ENCODE measurements at places on chromosomes 12 and 14.

DNA sequence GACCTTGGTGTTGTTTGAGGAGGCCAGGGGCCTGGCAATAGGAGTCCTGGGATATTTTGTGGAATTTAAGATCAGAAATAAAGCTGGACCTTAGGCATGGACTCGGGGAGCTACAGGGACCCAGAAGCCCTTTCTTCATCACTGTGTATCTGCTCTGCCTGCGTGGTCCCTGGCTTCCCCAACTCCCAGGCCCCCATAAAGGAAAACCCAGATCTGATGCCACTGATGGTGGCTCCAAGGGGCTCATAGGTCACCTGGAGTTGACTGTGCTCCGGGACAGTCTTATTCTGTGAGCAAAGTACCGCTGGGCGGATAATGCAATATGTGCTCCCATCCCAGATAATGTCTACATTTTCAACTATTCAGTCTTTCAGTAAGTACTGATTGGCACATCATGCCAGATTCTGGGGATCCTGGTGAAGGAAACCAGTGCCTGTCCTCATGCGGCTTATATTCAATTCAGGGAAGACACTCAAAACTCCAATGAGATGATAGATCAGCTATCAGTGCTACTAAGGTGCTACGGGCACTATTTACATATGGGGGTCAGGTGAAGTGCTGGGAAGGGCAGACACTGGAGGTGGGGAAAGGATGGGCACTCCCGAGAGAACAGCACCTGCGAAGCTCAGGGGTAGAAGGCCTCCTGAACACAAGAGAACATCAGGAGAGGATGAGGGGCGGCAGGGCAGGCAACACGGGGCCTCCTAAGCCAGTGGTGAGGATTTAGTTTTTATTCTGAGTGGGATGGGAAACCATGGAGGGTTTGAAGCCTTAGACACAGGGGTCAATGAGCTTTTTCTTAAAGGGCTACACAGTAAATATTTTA lies 5.5 kb upstream of the SELPLG start:
- no peak for DNase-seq

- no peak for DNase-seq
Observed at GRCh38 chr12:89475203-89475990, 49.2 kb downstream of the GALNT4 start.

DNA sequence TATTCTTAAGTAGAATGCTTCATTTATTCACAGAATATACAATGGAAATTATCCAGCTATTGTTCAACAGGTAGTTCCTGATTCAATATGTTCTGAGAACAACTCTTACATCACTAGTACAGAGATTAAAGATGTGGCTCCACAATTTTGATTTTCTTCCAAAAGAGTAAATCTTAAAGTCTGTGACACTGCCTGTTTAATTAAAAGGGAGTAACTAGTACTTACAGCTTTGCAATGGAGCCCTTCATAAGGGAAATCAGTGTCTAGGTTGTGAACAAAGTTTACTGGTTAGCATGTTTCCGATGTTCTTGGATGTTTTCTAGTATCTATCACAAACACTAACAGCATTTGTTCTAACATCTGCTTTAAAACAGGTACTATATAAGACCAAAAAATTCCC lies 30.8 kb downstream of the MIA2 start:
- no peak for DNase-seq

DNA sequence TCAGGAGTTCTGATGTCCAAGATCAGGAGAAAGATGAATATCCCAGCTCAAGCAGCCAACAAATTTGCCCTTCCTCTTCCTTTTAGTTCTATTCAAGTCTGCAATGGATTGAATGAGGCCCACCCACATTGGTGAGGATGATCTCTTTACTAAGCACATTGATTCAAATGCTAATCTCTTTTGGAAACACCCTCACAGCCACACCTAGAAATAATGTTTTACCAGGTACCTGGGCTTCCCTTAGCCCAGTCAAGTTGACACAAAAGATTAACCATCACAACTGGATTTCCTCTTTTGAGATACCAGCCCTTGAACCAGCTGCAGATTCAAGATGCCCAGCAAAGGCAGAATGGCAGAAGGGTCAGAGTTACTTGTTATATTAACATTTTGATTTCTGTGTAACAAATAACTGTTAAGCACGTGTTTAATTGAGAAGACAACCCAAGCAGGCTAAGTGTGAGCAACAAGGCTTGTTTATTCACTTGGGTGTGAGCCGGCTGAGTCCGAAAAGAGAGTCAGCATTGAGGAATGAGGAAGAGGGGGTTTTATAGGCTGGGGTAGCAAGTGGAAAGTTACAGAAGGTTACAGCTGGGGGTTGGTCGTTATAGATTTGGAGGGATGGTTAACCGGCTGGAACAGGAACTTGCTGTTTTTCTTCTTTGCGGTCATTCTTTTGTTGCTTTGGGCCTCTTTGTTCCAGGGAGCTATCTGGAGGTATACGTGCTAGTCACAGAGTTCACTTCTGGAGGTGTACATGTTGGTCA lies 180.3 kb downstream of the EMP1 start:
- no peak for DNase-seq

DNA sequence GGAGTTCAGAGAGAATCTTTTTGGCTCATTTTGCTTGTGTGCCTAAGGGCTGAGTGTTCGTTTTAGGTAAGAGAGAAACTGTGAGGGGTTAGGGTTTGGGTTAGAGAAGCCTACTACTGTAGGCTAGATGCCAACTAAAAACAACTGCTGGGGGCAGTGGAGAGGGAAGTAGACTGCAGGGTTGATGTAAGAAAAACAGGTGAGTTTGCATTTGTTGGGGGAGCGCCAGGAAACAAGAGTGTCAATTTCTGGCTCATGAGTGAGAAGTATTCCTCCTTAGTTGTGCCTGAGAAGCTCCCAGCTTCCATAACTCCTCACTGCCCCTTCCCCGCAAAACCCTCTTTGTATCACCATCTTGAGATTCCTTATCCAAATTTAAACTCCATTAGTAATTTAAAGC lies 92.3 kb downstream of the DERA start:
- DNase-seq = no peak

GRCh38 chr14:71319666-71320065 lies 412.4 kb downstream of the PCNX1 start:
- DNase-seq = no peak

DNA sequence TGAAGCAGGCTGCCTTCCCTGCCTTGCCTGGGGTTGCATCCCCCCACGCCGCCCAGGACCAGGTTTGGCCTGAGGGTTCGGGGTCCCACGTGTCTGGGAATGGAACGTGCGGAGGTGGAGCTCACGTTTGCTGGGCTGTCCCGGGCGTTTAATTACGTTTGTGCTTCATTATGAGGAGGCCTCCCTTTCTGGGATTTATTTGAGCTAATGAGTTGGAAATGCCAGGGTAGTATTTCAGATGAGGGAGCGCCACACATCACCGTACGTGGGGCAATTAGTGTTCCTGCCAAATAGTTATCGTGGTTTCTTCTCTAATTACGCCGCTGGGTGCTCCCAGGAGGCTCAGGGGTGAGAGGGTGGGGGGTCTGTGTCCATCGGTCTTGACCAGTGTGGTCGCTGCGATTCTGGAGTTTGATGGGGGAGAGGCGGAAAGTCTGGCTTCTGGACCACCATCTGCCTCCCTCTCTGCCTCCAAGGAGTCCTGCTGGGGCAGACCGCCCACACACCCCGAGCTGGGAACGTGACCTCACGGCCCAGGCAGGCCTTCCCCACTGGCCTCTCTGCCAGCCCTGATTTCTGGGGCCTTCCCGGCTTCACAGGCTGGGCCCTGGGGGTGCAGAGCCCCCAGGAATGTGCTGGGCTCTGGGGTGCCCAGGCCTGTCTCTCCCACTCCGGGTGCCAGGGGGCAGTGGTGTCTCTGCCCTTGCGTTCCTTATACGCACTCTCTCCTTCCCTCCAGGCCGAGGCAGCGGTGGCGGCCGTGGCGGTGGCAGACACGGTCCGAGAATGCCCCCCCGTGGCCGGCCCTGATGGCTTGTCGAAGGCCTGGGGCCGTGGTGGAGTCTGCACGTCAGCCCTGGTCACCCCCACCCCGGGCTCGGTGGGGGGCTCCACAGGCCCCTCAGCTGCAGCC lies 18.9 kb downstream of the KIF26A start:
- DNase-seq = no peak

DNA sequence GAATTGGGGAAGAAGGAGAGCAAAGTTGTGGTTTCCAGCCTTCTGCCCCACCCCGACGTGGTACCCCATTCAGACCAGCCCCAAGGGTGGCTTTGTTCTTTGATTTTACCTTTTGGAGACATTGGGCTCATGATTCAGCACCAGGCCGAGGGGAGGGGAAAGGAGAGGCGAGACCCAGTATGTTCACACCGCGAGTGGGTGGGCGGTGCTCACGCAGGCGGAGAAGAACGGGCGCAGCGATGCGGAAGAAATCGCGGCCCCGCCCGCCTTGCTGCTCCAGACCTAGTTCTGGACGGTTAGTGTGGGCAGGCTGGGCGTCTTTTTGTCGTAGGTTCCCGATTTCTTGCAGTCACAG lies 963 bp downstream of the ATL1 start:
- peak; percentile 18 for DNase-seq

- DNase-seq = no peak
Observed at GRCh38 chr14:54343272-54344121, 53.3 kb upstream of the CDKN3 start.

DNA sequence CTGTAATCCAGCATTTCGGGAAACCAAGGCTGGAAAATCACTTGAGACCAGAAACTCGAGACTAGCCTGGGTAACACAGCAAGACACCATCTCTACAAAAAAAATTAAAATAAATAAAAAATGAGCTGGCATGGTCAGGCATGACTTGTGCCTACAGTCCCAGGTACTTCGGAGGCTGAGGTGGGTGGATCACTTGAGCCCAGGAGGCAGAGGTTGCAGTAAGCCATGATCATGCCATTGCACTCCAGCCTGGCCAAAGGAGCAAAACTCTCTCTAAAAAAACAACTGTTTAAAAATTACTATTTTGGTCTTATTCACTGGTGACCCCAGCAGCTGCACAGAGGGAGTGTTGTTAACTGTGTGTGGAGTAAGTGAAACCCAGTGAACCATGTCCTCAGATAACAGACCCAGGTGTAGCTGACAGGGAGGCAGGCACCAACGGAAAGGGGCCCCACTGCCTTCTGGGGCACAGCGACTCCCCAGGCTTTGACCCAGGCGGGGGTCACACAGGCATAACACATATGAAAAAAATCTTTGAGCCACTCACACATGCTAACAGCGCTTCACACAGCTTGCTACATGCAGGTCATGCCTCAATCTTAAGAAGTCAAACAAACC lies 12.1 kb downstream of the DDX54 start:
- no peak for DNase-seq

- DNase-seq = no peak
Observed at GRCh38 chr12:108341356-108341755, 2.2 kb upstream of the CMKLR1 start.

- DNase-seq = no peak
Observed at GRCh38 chr14:65206078-65206447, 103.7 kb upstream of the MAX start.

- no peak for DNase-seq
Observed at GRCh38 chr12:5524116-5524768, 92.3 kb downstream of the NTF3 start.

GRCh38 chr14:63155511-63156185 lies 48.6 kb upstream of the RHOJ start:
- no peak for DNase-seq

DNA sequence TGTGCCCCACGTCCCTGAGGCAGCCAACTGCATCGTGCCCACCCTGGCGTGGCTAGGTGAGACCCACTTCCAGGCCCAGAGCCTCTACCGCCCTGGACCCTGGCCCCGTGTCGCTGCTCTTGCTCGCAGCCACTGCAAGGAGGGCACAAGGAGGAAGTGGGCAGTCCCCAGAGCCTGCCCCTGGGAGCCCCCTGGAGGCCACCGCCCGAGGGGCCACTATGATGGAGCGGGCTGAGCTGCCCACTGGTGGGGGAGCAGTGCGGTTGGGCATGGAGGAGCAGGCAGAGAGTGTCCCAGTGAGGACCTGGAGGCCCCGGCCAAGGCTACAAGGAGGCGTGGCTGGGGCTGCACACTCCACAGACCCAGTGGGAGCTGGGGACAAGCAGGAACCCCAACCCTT lies 323.6 kb downstream of the PCNX1 start:
- no peak for DNase-seq

DNA sequence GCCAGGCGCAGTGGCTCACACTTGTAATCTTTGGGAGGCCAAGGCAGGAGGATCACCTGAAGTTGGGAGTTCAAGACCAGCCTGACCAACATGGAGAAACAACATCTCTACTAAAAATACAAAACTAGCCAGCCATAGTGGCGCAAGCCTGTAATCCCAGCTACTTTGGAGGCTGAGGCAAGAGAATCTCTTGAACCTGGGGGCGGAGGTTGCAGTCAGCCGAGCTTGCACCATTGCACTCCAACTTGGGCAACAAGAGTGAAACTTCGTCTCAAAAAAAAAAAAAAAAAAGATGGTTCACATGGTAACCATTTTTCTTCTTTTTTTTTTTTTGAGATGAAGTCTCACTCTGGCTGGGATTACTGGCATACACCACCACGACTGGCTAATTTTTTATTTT lies 35.3 kb downstream of the SLC2A14 start:
- no peak for DNase-seq

- DNase-seq = no peak
Observed at GRCh38 chr14:101362529-101363260, 198.6 kb upstream of the DIO3 start.

- DNase-seq = no peak
Observed at GRCh38 chr12:68425998-68426397, 93.8 kb upstream of the MDM1 start.
